ENCODE measurements at places on chromosomes 1 and 21.

- DNase-seq = no peak
Measured at GRCh38 chr1:156703741-156704140, 1.6 kb downstream of the CRABP2 start.

DNA sequence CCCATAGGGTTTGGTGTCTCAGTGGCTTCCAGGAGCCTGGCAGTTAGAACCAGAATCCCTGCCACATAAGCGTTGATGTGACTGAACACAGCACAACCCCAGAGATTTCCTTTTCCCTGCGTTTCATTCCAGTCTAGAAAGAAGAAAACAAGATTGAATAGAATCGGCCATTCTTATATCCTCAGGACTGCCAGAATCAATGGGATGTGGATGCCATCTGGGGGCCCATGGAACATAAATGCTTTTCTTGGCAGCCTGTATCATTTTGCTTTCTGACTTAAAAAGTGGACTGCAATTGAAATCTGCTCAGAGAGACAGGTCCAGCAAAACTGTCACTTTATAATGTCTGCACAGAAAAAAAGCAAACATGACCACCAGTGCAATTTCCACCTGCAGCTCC lies 80.3 kb downstream of the DISC1 start:
- no peak for DNase-seq

DNA sequence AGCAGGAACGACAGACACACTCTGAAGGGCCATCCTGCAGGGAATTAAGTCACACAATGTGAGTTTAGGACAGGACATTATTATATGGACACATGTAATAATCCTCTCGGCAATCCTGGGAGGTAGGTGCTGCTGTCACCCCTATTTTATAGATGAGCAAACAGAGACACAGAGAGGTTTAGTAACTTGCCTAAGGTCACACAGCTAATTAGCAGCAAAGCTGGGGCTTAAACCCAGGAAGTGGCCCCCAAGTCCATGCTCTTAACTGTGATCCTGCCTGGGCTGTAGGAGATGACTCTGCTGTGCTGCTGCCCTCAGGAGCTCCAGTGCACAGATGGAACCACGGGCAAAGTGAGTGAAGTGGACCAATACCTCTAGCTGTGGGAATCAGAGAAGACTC lies 660.0 kb downstream of the PTPRU start:
- no peak for DNase-seq

- no peak for DNase-seq
Measured at GRCh38 chr1:244665771-244666217, 12.9 kb downstream of the DESI2 start.

GRCh38 chr1:159076438-159077119 lies at the start of gene AIM2:
TSS of gene AIM2 (minus strand) at chr1:159076766. CDS start at chr1:159073499, 3,267 bp downstream.
- DNase-seq = peak; percentile 51

DNA sequence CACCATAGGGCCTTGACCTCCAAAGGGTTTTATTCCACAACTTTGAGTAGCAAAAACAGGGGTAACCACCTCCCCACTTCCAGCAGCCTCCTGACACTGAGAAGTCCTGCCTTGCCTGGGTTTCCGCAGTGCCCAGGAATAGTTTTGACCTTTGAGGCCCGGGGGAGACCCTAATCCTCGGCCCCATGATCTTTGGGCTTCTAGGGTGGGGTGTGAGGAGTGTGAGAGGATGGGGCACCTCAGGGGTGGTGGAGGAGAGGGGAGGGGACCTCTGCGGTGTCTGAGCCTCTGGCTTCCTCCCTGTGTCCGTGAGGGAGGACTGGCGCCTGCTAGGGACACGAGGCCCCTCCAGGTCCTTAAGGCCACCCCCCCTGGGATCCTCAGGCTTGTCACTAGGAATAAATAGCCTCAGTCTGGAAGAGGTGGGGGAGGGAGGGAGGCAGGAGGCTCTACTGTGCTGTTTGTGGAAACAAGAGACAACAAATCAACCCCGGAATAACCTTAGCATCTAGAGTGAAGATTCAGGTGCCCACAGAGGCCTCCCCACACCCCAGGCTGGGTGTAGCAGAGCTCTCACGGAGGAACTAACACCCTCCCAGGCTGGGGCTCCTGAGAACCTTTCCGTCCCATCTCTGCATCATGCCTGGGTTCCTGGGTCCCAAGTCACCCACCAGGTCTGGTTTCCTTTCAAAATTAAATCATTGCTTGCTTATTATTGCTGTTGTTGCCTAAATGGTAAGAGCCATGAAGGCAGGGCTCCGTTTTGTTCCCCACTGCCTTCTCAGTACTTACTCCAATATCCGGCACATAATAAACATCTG lies 904 bp upstream of the FHL3 start:
- no peak for DNase-seq

GRCh38 chr1:54290506-54291184 lies 90.7 kb downstream of the MRPL37 start:
- no peak for DNase-seq

- DNase-seq = no peak
Measured at GRCh38 chr1:196543833-196544232, 64.4 kb downstream of the KCNT2 start.

GRCh38 chr1:75345538-75346292 lies 211.5 kb downstream of the LHX8 start:
- no peak for DNase-seq

DNA sequence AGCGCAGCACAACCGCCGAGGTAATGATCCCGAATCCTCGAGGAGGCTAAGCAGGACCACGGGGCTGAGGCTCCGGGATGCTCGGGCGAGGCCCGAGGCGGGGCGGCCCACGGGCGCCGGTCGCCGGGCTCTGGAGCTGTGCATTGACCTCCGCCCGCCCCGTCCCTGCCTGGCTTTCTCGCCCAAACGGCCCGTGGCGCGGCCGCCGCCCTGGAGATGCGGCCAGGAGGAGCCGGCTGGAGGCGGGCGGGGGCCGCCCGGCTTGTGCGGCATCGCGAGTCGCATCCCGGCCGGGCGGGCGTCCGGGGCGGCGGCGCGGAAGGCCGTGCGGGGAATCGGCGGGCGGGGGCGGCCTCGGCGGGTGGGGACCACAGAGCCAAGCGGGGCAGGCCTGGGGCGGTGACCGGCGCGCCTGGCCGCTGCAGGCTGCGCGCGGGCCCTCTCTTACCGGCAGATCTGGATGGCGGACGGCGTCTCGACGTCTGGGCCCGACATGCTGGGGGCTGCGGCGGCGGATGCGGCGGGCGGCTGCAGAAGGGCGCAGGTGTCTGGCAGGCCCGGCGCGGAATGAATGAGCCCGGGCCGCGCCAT lies 663 bp downstream of the ACOT7 start:
- no peak for DNase-seq

DNA sequence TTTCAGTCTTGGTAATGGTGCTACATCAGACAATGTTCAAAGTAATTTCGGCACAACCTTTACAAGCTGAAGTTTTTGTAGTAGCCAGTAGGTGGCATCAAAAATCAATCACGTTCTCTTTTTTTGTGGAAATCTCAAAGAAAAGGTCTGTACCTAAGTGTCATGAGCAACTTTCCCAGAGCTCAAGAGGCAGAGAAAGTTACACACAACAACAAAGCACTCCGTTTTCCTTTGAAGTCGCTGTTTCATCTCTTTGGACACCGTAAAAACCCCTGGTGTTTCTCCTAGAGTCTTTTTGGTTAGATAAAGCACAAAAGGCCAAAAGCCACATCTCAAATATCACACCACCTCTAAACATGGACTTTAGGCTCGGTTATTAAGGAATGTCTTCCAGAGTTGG lies 131.6 kb downstream of the LHX8 start:
- DNase-seq = no peak

Data from activated CD4-positive, CD25-positive, alpha-beta regulatory T cell treated with anti-CD3 and anti-CD28 coated beads, Interleukin-2, amount 50 U/mL, for 72 hours (primary cell).